Activated CD8-positive, alpha-beta memory T cell treated with anti-CD3 and anti-CD28 coated beads for 1 hour (primary cell): ENCODE measurements at places on chromosomes 5 and 9.

DNA sequence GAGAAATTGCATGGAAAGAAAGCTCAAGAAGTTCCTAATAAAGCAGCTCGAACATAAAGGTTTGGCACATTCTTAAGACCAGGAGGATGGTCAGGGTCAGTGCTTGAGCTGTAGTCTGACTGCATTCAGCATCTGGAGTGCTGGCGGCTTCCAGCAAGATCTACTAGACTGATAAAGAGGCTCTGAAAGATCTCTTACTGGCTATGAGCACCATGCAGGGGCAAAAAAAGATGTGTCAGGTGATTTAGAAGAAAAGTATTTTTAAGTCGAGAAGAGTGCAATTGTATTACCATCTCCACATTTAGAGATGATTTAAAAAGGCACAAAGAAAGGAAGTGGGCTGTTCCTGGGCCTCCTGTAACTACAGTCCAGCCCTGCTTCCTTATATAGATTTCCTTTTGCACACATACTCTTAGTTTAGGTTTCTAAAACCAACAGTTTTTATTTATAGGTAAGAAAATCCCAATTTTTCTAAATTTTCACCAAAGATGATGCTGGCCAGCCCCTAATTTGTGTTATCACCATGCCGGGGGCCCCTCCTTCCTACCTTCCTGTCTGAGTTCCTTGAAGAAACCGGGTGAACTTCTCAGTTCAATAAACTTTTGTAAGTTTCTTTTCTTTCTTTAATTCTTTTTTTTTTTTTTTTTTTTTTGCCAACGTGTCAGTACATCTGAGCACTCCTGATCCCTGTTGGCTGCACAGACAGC, 65.9 kb upstream of the PLPP1 start:
- no peak for DNase-seq

GRCh38 chr5:38782180-38782835, 63.5 kb upstream of the OSMR start:
- DNase-seq, result no peak

DNA sequence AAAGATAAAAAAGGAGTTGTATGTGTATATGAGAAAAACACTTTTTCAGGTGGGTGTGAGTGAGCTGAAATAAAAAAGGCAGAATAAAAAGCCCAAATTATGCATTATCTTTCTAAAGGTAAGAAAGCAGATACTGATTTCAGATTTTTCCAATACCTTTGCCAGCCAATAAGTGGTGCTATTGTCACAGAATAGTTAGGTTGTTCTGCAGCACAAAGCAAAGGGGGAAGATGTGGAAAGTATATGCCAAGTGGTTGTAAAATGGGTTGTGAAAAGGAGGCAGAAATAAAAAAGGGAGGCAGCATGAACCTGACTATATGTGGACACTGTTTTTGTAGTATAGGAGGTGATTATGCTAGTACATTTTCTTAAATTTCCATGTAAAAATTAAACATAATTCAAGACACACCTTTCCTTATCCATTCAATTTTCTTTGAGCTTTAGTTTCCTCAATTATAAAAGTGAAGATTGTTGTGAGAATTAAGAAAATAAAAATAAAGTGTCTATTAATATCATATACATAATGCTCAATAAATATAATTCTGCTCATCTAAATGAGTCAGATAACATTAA, 106.7 kb downstream of the SMIM15 start:
- DNase-seq, result no peak

GRCh38 chr5:169970339-169970738, 10.0 kb downstream of the INSYN2B start:
- DNase-seq, result no peak

- no peak for DNase-seq
Measured at GRCh38 chr5:144582066-144582465, 411.4 kb downstream of the KCTD16 start.

DNA sequence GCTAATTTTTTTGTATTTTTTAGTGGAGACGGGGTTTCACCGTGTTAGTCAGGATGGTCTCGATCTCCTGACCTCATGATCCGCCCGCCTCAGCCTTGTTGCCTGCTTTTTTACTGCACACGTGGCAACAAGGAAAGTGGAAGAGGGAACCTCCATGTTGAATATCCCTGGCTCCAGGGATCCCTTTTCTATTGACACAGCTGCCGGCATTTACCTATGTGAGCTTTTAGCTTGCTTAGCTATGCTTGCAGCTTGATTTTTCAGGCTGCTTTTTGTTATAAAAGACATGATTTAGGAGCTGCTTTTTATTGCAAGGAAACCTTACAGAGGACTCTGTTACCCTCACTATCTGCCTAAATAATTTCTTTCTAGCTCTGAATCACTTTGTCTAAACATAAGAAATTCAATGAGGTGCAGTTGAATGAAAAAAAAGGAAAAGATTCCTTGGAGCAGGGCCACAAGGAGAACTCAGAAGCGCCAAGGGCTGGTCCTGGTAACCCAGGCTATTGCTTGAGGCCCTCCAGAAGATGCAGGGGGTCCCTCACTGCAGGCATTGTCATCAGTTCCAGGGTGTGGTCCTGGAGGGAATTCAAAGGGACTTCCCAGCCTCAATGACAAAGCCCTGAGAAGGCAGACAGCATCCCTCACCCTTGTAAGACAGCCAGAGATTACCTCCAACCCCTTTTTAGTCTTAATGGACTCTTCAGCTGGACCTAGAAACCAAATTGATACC, 89.9 kb downstream of the SYK start:
- no peak for DNase-seq

DNA sequence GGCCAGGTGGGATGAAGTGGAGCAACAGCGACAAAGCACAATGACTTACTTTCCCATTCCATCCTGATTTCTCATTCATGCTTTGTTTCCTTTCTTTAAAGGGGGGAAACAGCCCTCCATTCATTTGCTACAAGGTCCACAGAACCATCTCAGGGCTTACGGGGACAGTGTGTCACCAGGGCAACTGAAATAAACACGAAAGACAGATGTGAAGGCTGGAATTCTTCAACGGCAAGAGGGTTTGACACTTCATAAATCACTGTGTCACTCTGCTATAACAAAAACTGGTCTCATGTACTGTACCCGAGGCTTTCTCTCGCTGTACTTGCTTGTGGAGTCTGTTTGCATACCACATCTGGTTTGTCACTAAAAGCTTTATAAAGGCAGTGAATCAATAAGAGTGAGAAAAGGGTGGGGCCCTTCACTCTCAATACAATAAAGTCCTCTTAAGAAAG, 150.8 kb downstream of the EFNA5 start:
- DNase-seq, result no peak

DNA sequence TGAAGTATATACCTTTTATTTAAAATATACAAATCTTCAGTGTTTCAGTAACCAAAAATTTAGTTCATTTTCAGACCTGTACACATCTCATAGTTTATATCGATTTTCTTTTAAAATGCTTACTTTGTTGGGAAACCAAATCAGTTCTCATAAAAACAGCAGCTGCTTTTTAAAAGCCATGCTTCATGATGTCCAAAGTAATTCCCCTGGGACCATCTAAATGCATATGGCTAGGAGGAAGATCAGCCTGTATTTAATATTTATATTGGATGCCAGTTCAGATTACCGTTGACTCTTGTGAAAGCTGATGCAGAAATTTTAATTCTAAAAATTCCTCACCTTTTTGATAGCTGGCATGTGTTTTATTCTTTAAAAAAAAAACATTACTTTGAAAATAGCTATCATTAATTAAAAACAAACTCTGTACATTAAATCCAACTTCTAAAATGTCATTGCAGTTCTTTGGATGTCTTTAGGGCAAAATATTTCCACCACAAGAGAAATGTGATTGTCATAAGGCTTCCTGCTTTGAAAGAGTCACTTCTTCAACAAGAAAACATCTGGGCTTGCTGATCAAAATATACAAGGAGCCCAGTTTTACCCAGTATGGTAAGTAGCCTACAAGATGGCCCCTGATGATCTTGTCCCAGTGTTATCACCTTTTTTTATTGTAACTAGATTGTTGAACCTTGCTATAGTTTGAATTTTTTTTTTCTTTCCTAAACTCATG, 1242.9 kb upstream of the CDH6 start:
- DNase-seq, result no peak

- no peak for DNase-seq
Measured at GRCh38 chr5:157506981-157507780, 47.2 kb downstream of the NIPAL4 start.

- no peak for DNase-seq
Measured at GRCh38 chr9:16315720-16316119, 554.8 kb downstream of the BNC2 start.

DNA sequence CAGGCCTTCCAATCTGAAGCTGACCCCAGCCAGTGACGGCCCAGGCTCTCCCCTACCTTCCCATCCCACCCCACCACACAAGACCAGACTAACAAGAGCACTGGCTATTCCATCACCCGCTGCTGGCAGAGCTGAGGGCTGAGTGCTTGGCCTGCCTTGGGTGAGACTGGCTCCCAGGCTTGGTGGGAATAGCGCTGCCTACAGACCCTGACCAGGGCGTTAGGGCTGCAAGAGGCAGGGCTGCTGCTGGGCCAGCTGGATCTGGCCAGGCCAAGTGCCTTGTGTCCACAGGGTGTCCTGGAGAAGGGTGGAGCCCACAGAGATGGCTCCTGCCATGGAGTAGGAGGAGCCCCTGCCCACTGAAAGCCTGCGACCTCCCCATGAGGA, 31.6 kb upstream of the ANGPTL2 start:
- no peak for DNase-seq

GRCh38 chr5:126878085-126878484, 101.1 kb downstream of the LMNB1 start:
- DNase-seq, result no peak

DNA sequence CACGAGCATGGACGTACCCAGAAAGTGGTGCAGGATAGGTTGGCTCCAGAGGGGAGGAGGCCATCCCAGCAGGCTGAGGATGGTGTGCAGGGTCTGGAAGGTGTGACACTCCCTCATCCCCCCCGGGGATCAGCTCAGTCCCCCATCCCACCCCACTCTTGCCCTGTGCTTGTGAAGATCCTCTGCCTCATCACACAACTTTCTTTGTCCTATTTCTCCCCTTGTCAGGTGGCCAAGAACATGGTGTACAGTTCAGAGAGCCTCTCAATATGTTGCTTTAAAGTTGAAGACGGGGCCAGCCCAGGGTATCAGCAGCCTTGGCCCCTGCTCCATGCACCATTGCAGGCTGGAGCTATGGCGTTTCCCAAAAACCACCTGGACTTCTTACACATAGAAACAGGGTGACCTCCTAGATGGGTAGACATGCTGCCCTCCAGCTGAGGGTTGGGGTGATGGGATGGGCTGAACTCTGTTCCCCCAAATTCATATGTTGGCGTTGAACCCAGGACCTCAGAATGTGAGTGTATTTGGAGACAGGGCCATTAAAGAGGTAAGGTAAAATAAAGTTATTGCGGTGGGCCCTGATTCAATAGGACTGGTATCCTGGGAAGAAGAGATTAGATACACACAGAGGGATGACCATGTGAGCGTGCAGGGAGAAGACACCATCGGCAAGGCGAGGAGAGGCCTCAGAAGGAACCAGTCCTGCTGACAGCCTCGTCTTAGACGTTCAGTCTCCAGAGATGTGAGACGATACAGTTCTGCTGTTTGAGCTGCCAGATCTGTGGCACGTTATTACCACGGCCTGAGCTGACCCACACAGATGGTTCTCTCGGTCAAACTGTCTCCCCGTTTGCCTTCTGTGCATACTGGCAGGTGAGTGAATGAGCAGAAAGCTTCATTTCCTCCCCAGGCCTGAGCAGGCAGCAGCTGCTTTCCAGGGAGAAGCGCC, 272.5 kb downstream of the GADD45G start:
- no peak for DNase-seq

GRCh38 chr9:121992571-121993212, 100.4 kb downstream of the TTLL11 start:
- no peak for DNase-seq

DNA sequence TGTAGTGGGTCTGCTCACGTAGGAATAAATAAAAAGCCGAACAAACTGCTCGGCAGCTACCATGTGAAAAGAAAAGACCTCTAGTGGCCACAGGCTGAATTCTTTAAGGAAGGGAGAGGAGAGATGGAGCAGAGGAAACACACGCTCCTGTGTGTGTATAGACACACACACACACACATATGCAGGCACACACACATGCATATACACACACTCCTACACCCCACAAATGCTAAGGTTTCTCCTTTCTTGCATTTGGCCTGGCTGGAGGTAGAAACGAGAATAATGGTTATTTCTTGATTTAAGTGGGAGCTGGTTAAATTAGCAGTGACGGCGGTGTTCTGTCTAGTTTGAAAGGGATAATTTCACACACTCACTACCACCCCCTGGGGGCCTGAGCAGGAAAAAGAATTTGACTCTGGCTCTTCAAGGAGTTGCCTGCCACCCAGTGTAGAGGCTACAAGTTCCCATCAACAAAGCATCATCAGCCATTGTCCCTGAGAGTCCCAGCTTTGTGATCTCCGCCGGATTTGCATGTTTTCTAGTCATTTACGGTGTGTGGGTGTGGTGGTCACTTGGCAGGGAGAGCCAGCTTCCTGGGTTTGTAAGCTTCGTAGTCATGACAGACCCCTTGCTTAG, at the start of gene INSYN2B:
Gene INSYN2B, minus strand, starts transcription at position 78 of the 636 bp plus-strand sequence. CDS start 96,597 bp downstream, outside the sequence.
- no peak for DNase-seq

DNA sequence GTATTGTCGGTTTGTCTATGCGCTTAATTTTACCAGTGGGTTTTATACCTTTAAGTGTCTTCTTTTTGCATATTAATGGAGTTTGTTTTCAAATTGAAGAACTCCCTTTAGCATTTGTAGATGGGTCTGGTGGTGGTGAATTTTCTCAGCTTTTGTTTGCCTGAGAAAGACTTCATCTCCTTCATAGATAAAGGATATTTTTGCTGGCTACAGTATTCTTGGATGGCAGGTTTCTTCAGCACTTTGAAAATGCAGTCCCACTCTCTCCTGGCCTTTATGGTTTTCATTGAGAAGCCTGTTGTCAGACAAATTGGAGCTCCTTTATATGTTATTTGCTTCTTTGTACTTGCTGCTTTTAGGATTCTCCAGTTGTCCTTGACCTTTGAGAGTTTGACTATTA, 142.1 kb downstream of the RAB3C start:
- DNase-seq, result no peak

- DNase-seq, result no peak
Measured at GRCh38 chr5:138620663-138621224, 45.5 kb upstream of the HSPA9 start.

DNA sequence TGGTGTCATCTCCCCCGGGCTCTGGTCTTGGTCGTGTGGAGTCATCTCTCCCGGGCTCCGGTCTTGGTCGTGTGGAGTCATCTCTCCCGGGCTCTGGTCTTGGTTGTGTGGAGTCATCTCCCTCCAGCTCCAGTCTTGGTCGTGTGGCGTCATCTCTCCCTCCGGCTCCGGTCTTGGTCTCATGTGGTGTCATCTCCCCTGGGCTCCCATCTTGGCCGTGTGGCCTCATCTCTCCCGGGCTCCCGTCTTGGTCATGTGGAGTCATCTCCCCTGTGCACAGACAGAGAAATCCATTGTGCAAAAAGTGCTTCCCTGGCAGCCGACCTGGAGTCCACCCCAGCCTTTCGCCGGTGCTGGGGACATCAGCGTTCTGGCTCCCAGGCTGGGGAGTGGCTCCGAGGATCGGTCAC, 91.1 kb upstream of the CACNA1B start:
- DNase-seq, result no peak

GRCh38 chr5:77029376-77029885, 773 bp upstream of the AGGF1 start:
- no peak for DNase-seq
